ENCODE measurements at places on chromosomes 13 and 19.
A peak's percentile ranks its signal among the peaks of the same experiment; 100 is the strongest.

GRCh38 chr13:88429862-88430261, 758.7 kb downstream of the SLITRK5 start:
- no peak for DNase-seq

DNA sequence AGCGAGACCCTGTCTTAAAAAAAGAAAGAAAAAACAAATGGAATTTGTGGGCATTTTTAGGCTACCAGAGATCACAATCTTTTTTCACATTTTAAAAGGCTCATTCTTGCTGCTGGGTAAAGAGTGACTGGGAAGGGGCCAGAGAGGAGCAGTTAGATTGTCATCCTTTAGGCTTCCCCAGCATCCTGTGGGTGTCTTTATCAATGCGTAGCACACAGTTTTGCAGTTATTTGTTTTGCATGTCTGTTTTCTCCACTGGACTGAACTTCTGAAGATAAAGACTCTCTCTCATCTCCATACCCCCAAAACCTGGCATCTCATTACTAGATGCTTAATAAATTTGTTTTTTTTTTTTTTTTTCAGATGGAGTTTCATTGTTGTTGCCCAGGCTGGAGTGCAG, 2.1 kb upstream of the UTP14C start:
- DNase-seq, result no peak

DNA sequence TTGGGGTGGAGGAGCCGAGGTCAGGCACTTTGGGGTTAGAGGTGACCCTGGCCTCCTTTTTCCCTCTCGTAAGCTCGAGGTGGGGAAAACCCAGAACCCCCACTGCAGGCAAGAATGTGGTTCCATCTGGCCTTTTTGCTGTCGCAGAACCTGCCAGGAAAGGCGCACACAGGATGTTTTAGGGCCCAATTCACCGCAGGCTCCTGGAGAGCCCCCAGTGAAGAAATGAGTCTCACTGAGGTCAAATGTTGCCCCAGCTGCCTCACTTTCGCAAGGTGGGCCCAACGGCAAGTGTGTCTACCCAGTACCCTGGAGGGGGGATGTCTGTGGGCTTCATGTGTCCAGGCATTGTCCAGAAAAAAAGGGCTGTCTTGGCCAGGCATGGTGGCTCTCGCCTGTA, 61.8 kb downstream of the PEX11G start:
- DNase-seq, result no peak

DNA sequence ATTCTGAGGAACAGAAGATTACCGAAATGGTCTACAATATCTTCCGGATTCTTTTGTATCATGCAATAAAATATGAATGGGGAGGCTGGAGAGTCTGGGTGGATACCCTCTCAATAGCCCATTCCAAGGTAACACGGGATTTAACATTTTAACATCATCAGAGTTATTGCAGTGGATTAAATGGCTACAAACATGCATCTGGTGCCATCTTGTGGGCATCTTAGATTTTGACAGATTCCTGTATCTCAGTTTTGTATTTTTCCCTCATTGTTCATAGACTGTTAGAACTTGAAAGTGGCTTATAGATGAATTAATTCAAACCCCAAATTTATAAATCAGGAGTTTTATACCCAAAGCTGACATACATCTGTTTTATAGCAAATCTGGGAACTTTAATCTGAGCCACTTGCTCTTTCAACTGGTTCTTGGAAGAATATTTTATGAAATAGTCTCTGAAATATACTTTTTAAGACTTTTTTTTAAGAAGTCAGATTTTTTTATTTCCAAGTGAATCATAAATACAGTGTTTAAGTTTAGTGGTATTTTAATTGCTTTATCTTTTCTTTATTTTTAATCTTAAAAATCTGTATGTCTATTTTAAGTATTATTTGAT, 215.2 kb downstream of the NBEA start:
- DNase-seq, result no peak

GRCh38 chr19:5138606-5139582, 170.0 kb downstream of the KDM4B start:
- DNase-seq, result peak; percentile 70

DNA sequence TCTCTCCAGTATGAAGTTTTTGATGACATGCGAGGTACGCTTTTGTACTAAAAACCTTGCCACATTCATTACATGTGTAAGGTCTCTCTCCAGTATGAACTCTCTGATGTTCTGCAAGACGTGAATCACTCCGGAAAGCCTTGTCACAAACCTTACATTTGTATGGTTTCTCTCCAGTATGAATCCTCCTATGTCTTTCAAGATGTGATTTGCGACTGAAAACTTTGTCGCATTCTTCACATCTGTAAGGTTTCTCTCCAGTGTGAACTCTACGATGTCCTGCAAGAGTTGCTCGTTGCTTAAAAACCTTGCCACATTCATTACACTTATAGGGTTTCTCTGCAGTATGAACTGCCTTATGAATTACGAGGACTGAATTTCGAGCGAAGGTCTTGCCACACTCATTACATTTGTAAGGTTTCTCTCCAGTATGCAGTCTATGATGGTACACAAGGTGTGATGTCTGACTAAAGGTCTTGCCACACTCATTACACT, 16.5 kb downstream of the ZNF320 start:
- no peak for DNase-seq

DNA sequence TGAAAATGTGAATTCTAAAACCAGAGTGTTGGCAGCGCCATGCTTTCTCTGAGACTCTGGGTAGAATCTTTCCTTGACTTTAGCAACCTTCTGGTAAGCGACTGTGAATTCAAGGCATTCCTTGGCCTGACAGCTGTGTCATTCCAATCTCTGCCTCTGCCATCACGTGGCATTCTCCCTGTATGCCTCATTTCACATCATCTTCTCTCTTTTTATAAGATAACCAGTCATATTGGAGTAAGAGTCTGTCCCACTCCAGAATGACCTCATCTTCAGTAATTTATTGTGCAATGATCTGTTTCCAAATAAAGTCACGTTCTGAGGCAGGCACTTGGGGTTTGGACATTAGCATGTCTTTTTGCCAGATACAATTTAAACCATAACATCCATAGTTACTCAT, 103.4 kb upstream of the POSTN start:
- no peak for DNase-seq

GRCh38 chr13:57799624-57800023, 168.1 kb downstream of the PCDH17 start:
- DNase-seq, result no peak

DNA sequence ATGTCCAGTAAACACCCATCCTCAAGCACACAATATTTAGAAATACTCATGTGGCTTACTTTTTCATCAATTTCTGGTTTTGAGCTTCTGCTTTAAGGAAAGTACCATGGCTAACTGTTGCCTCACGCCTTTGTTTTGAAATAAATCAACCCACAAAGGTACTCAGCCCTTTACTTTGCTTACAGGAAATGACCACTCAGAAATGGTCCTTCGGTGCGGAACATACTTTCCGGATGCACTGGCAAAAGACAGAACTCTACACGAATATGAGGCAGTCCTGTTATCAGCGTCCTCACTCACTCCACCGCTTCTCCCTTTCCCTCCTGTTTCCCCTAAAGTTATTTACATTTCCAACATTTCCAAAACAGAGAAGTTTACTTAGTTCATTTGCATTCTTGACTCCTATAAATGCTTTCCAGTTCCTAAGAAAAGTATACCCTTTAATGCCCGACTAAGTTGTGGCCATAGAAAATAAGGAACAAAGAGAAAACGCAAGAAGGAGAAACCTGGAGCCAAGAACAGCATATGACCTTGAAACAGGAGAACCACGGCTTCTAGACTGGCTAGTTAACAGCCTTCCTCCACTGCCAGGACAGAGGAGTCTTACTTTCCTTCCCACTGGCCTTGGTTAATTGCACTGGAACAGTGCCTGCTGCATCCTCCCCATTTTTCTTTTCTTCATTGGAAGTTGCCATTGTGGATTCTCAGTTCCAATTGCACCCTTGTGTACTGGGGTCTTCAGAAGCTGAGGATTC, 10.6 kb downstream of the FPR2 start:
- DNase-seq, result no peak

- DNase-seq, result peak; percentile 36
Measured at GRCh38 chr19:47545061-47545948, 27.6 kb downstream of the ZNF541 start.

DNA sequence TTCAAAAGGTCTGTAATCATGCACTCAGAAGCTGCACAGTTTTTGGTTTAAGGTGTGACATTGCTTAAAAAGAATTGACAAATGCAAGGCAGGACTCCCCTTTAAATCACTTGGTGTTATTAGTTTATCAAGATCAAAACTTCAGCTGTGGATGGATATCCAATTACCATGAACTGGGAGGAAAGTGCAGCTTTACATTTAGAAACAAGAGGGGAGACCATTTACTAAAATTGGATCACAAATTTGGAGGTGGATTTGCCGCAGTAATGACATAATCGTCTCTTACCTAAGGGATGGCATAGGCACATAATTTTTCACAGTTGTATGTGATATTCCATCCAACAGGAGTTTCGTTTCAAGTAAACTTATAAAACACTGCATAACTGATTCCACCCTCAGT, 1610.2 kb downstream of the SLITRK5 start:
- DNase-seq, result no peak

- DNase-seq, result no peak
Measured at GRCh38 chr13:52862358-52863206, 14.1 kb upstream of the PCDH8 start.

DNA sequence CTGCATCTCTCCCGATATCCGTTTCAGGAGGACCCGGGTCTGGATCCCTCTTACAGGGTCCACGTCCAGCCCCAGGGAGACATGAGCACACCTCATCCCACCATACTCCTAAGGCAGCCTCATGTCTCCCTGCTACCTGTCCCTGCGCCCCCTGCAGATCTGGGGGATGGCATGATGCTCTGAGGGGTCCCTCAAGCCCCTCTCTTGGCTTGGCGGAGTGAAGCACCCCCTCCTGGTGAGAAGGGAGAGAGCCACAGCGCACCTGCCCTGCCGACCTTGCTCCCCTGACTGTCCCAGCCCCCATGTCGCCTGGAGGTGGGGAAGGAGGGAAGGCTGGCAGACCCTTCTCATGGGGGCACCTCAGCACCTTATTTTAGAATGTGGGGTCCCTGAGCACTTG, 21.5 kb upstream of the ARHGEF7 start:
- no peak for DNase-seq

GRCh38 chr13:83007226-83007625, 875.0 kb downstream of the SLITRK1 start:
- no peak for DNase-seq

DNA sequence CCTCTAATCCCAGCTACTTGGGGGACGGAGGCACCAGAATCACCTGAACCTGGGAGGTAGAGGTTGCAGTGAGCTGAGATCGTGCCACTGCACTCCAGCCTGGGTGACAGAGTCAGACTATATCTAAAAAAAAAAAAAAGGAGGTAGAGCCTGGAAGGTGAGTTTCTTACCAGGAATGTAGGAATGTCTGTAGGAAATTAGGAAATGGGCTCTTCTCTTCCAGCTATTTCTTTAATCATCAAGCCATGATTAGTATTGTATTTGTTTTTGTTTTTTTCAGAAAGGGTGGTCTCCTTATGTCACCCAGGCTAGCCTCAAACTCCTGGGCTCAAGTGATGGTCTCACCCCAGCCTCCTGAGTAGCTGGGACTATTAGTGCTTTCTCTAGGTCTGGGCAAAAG, 26.3 kb upstream of the SERP2 start:
- DNase-seq, result no peak

DNA sequence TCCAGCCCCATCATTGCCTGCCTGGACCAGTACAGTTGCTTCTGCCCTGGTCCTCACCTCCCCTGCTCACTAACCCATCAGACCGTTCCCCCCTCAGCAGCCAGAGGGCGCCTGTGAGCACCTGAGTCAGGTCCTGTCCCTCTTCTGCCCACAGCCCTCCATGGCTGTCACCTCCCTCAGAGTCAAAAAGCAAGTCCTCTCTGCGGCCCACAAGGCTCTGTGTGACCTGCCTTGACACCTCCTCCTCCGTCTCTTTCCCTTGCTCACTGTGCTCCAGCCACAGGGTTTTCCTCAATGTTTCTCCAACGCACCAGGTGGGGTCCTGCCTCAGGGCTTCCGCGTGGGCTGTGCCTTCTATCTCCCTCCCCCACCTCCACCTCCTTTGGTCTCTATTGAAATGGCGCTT, 29.4 kb upstream of the PTPRS start:
- peak; percentile 41 for DNase-seq

DNA sequence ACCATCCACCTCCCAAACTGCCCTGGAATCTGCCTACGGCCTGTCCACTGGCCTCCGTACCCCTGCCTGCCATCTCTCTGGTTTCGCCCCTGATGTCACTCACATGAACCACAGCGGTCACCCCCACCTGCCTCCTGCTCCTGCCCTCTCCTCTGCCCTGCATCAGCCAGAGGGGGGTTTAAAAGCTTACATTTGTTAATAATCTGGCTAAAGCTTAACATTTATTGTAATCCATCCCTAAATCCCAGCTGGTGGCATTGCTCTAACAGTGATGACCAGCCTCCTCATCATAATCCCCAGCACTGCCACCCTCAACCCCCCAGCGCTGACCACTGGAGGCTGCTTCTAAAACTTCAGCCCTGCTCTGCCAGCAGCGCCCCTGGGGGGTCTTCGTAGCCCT, 38.9 kb downstream of the DNM2 start:
- no peak for DNase-seq

DNA sequence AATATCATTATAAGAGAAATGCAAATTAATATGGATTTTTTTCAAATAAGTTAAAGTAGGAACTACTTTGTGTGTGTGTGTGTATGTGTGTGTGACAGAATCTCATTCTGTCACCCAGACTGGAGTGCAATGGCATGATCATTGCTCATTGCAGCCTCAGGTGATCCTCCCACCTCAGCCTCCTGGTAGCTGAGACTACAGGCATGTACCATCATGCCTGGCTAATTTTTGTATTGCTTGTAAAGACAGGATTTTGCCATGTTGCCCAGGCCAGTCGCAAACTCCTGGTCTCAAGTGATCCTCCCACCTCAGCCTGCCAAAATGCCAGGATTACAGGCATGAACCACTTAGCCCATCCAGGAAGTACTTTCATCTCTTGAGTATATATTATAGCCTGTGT, 3.2 kb upstream of the ERVV-2 start:
- DNase-seq, result no peak

- no peak for DNase-seq
Measured at GRCh38 chr19:7845390-7846154, 15.6 kb downstream of the EVI5L start.

GRCh38 chr19:15422296-15423075, 3.7 kb upstream of the AKAP8L start:
- no peak for DNase-seq

- no peak for DNase-seq
Measured at GRCh38 chr13:21782736-21783135, 111.9 kb downstream of the FGF9 start.

DNA sequence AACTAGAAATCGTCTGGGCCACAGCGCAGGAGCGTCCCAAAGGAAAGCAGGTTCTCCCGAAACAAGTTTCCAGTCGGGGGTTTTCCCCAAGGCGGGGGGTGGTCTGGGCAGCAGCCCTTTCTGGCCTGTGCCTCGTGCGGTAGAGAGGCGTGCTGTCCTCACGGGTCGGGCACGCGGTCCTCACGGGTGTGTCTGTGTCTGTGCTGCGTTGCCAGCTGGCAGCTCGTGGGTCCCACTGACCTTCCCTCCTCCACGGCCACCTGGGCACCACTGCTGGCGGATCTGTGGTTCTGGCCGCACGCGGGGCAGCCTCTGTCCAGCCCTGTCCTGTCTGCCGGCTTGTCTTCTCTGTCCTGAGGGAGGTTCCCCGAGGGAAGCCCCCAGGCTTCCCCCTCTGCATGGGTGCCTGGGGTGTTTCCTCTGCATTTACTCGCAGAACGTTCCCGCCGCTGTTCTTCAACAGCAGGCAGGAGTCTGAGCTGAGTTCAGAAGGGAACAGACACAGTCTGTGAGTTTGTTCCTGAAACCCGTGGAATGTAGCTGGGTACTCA, 98.2 kb upstream of the MCF2L start:
- no peak for DNase-seq

- DNase-seq, result peak; percentile 43
Measured at GRCh38 chr19:45477713-45478453, 10.1 kb downstream of the FOSB start.

- no peak for DNase-seq
Measured at GRCh38 chr13:26601669-26602068, 44.2 kb downstream of the WASF3 start.
